Stimulated activated CD4-positive, alpha-beta T cell treated with anti-CD3 and anti-CD28 coated beads, Interleukin-15, amount 100 ng/mL, for 48 hours (primary cell): ENCODE measurements at places on chromosomes 4 and X.

GRCh38 chr4:122658818-122659295 lies 38.0 kb upstream of the IL21 start:
- DNase-seq = no peak

GRCh38 chr4:123871341-123871740 lies 474.7 kb downstream of the SPRY1 start:
- no peak for DNase-seq

- no peak for DNase-seq
Measured at GRCh38 chr4:26255989-26256388, 64.8 kb upstream of the RBPJ start.

GRCh38 chr4:5463936-5464650 lies 244.3 kb downstream of the EVC2 start:
- no peak for DNase-seq

- no peak for DNase-seq
Measured at GRCh38 chrX:68534691-68535090, 35.8 kb downstream of the YIPF6 start.

DNA sequence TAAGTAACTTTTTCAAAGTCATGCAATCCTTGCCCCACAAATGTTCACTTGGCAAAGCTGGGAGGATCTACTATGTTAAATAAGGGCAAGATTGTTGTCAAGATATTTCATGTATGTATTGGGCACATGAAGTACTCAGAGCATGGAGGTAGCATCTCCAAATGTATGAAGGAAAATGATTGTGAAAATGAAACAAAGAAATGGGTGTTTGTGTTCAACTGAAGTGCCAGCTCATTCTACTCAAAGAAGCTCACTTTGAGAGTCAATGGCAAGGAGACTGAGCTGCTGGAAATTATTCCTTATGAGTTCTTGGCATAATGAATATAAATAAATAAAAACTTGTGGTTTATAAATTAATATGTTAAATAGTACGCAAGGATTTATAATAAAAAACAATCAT lies 124.5 kb upstream of the ARSJ start:
- no peak for DNase-seq

GRCh38 chr4:141870152-141870551 lies 233.8 kb downstream of the IL15 start:
- no peak for DNase-seq

- no peak for DNase-seq
Measured at GRCh38 chr4:152479428-152480026, 56.4 kb downstream of the FBXW7 start.

- no peak for DNase-seq
Measured at GRCh38 chr4:172163215-172163614, 350.0 kb downstream of the GALNTL6 start.

GRCh38 chrX:151982222-151982621 lies 7.7 kb upstream of the GABRE start:
- no peak for DNase-seq

DNA sequence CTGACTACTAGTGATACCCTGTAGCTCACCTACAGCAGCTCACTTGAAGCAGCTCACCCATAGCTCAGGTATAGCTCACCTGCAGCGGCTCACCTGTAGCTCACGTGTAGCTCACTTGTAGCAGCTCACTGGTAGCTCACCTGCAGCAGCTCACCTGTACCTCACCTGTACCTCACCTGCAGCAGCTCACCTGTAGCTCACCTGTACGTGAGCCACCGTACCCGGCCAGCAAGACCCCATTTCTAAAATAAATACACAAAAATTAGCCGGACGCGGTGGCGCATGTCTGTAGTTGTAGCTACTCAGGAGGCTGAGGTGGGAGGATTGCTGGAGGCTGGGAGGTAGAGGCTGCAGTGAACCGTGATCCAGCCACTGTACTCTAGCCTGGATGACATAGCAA lies 30.6 kb downstream of the SHOX start:
- no peak for DNase-seq

- no peak for DNase-seq
Measured at GRCh38 chr4:127832585-127832984, 48.1 kb upstream of the PLK4 start.
